ENCODE measurements at places on chromosomes 13 and 19.

DNA sequence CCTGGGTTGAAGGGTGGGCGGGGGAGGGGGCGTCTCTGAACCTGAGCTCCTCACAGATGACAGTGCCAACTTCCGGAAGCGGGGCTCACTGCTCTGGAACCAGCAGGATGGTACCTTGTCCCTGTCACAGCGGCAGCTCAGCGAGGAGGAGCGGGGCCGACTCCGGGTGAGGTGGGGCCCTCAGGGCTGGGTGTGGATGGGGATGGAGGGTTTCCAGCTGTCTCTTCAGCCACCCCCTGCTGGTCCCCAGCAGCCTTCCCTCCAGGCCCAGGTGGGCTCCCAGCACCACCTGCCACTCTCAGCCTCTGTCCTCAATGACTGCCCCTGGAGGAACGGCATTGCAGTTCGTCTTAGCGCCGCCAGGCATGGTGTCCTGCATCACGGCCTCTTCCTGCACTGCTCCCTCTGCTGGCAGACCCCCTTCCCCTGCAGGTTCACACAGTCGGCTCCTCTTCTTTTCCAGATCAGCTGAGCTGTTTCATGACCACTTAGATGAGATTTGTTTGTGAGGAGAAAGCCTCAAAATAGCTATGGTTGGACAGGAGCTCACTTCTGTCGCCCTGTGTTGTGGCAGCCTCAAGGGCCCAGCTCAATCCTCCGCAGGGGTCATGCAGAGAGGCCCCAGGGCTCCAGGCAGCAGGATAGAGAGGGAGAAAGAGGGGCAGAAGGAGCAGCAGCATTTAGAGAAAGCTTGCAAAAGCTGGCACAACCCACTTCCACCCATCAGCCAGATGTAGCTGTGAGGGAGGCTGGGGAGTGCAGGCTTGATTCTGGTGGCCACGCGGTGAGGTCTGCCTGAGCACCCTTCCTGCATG, 2.5 kb upstream of the GARIN5A start:
- no peak for DNase-seq

GRCh38 chr19:12314553-12314952, 18.9 kb downstream of the ZNF563 start:
- DNase-seq: no peak

DNA sequence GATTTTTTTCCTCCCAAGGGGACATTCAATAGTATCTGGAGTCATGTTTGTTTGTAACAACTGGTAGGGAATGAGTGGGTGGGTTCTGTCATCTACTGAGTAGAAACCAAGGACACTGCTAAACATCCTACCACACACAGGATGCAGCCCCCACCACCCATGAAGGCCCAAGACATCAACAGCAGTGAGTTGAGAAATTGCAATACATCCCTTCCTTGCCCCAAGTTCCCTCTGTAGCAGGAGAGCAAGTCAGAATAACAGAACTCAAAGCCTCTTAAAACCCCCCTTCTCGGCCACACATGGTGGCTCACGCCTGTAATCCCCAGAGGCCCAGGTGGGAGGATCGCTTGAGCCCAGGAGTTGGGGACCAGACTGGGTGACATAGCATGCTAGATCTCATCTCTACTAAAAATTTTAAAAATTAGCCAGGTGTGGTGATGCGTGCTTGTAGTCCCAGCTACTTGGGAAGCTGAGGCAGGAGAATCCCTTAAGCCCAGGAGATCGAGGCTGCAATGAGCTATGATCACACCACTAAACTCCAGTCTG, 2.4 kb upstream of the CYP2F1 start:
- no peak for DNase-seq

- no peak for DNase-seq
Measured at GRCh38 chr19:3398114-3398899, 31.9 kb downstream of the NFIC start.

DNA sequence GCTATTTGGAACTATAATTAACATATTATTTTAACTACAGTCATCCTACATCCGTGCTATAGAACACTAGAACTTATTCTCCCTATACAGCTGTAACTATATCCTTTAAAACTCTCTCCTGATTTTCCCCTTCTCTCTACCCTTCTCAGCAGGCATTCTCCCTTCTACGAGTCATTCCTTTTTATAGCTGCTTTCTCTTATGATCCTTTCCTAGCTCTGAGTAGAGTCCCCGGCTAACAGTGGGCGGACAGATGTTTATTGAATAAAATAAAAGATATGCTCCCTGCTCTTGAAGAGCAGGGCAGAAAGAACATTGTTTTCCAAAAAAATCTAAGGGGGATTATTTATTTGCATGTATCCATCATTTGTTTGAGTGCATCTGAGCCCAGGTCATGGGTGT, 246.5 kb upstream of the TMTC4 start:
- DNase-seq: no peak

DNA sequence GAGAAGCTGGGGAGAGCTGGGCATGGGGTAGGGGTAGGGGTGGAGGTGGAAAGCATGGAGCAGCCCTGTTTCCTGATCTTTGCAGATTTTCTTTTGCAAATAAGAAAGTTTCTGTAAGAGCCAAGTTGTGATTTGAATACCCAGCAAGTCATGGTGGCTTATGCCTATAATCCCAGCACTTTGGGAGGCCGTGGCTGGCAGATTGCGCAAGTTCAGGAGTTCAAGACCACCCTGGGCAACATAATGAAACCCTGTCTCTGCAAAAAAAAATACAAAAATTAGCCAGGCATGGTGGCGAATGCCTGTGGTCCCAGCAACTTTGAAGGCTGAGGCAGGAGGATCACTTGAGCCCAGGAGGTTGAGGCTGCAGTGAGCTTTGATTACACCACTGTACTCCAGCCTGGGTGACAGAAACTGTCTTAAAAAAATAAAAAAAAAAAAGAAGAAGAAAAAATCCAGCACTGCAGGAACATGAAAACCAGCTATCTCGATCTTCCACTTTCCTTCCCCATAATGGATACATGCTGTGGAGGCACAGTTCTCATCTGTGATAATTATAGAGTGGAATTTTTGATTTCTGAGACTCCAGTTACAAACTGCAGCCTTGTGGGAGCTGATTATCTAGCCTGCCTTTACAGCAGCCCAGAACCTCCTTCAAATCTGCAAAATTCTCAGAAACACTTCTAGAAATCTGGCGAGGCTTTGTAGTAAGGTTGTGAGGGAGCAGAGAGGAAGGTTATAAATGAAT, 12.1 kb upstream of the TEX26 start:
- no peak for DNase-seq

DNA sequence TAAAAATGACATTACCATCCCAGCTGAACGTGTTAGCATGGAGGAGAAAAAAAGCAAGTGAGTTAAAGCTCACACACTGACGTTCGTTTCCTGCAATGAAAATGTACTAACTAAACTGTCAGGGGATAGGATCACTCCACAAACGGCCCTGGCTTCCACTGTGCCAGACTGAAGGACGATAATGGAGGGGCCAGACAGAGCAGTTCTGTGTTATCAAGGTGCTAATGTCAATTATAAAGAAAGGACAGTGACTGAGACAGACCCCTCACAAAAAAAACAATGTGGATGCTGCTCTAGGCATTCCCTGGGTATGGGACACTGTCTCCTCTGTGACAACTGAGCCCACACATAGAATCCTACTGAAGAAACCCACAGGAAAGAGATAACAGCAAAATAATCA, 43.7 kb upstream of the SLC15A1 start:
- no peak for DNase-seq

GRCh38 chr13:75932636-75933035, 296.5 kb downstream of the LMO7 start:
- no peak for DNase-seq

- no peak for DNase-seq
Measured at GRCh38 chr19:23512151-23512925, 117.1 kb upstream of the ZNF91 start.

DNA sequence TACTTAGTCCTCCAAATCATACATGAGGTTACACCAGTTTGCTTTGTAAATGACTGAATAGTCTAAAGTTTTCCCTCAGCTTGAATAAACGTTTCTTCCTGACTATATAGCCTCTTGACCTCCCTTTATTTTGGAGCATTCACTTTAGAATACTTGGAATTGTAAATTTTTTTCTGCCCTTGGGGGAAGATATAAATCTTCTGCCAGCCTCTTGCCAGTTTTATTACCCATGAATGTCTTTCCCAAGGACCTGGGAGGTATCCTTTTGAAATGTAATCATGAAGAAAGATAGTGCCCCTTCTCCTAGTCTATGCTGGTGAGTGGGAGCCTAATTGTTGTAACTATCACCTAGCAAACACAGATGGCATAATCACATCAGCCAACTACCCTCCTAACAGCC, 2033.9 kb upstream of the PCDH20 start:
- no peak for DNase-seq

- no peak for DNase-seq
Measured at GRCh38 chr19:1270854-1271527, 1.9 kb downstream of the CIRBP start.

DNA sequence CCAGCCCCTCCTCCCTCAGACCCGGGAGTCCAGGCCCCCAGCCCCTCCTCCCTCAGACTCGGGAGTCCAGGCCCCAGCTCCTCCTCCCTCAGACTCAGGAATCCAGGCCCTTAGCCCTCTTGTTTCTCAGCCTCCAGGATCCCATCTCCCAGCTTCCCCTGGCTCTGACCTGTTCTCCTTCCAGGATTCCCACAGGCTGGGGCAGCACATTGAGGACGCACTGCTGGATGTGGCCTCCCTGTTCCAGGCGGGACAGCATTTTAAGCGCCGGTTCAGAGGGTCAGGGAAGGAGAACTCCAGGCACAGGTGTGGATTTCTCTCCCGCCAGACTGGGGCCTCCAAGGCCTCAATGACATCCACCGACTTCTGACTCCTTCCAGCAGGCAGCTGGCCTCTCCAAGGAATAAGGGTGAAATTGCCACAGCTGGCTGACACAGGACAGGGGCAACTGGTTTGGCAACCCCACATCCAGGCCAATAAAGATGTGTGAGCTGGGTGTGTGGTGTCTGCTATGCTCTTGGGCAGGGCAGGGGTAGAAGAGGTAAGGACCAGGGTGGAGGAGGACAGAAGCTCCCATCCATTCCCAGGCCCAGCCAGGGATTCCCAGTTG, 22.4 kb downstream of the CPT1C start:
- DNase-seq: no peak

DNA sequence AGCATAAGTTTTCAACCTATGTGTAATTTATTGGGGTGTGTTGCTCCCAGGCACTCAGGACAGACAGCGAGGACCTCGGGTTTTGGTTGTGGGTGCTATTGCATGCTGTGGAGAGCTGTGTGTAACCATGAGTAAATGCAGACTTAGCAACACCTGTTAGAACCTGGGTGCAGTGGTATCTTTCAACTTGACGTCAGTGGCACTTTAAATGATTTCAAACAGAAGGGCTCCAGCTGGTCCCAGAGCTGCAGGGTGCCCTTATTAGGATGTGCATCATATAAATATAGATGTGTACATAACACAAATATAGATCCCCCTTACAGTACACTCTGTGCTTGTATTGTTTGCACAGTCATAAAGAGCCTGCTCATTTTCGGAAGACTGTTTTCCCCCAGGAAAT, 228.3 kb upstream of the IRS2 start:
- no peak for DNase-seq

GRCh38 chr19:37933937-37934358, 26.9 kb downstream of the SIPA1L3 start:
- no peak for DNase-seq

DNA sequence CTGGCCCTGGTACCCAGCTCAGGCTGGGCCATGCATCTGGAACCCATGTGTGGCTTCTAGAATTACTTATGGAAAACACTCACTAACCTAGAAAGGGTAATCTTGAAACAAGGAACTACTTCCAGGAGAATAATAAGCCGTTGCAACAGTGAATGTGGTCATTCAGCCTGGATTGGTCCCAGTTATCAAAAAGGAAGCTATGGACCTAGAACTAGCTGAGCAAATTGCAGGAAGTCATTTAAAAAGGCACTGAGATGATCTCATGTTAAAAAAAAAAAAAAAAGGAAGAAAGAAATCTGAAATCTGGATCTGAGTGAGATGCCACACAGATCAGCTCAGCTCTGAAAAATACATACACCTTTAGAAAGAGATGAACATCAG, 59.6 kb downstream of the DCT start:
- no peak for DNase-seq

DNA sequence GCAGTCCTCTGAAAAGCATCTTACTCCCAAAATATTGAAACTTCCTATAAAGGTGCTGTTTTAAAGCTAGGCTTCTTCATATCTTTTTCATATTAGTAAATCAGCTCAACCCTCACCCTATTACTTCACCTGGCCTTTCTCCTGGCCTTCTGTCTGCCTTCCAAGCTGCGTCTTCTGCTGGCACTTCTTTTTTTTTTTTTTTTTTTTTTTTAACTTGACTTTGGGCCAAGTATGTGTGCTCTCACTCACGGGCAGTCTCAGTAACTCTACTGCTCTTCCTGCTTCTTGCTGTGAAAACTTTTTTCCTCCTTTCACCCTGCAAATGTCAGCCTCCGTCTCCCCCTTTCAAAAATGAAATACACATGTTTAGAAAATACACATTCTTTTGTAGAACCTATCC, 41.2 kb upstream of the KCTD4 start:
- DNase-seq: no peak

- DNase-seq: no peak
Measured at GRCh38 chr19:6041991-6042481, 64.1 kb upstream of the RANBP3 start.

DNA sequence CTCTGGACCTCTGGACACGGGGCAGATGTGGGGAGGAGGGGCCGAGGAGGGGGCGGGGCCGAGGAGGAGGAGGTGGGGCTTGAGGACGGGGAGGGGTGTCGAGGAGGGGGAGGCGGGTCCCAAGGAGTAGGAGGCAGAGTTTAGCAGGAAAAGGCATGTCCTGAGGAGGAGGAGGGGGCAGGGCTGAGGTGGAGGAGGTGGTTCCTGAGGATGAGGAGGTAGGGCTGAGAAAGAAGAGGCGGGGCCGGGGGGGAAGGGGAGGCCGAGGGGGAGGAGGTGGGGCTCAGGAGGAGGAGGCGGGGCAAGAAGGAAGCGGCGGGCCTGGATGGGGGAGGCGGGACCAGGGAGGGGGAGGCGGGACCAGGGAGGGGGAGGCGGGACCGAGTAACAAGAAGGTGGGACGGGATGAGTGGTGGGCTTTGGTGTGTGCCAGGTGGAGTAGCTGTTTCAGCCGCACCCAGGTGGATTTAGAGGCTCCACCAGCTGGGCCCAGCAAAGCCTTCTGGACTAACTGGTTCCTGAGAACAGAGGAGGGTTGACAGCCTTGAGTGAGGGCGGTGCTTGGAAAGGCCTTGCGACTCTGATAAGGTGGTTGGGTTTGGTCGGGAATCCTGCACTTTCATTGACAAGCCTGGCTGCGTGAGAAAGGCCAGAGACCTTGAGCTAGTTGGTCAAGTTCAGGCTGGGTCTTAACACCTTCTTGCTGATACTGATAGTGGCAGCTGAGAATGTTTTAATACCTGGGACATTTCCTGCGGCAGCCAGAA, 7.7 kb downstream of the TECR start:
- no peak for DNase-seq

GRCh38 chr19:9065457-9066014, 21.3 kb upstream of the OR1M1 start:
- DNase-seq: no peak

- DNase-seq: no peak
Measured at GRCh38 chr13:75356421-75356820, 125.5 kb downstream of the TBC1D4 start.

DNA sequence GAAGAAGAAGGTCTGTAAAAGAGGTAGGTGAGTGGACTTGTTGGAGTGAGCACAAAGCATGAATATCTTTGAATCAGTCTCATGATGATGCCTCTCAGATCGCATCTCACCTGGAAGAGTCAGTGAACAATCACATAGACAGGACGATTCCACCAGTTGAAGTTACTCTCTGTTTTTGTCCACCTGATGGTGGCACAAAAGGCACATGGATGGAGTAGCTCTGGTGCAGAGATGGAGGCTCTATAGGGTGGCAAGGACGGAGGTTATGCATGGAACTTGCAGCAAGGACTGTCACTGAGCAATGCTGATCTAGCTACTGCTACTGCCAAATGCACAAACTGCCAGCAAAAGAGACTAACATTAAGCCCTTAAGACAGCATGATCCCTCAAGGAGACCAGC, 10.3 kb upstream of the MYCBP2 start:
- no peak for DNase-seq
